ENCODE measurements at places on chromosomes 1 and 21.

- DNase-seq = no peak
These were observed 21.9 kb upstream of the ERO1B start for GRCh38 chr1:236303675-236304074.

- DNase-seq = peak; percentile 64
These were observed 12.0 kb downstream of the UBE2Q1 start for GRCh38 chr1:154546264-154547063.

DNA sequence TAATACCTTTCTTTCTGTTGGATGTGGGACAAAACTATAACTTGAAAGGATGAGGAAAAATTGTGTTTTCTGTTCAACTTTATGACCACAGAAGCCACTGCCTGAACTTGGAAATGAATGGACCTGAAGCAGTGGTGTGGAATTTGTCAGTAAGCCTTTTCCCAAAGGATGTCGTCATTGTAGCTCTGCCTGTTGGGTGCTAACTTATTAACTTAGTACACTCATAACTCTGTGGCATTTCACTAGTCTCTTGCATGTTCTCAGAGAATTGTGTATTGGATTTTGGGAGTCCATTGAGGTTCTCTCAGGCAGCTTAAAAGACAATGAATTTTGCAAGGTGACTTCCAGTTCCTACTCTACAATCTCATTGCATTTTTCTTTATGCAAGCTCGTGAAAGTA, 49.6 kb downstream of the KCNK2 start:
- no peak for DNase-seq

GRCh38 chr1:8670371-8670818, 147.0 kb downstream of the RERE start:
- no peak for DNase-seq

DNA sequence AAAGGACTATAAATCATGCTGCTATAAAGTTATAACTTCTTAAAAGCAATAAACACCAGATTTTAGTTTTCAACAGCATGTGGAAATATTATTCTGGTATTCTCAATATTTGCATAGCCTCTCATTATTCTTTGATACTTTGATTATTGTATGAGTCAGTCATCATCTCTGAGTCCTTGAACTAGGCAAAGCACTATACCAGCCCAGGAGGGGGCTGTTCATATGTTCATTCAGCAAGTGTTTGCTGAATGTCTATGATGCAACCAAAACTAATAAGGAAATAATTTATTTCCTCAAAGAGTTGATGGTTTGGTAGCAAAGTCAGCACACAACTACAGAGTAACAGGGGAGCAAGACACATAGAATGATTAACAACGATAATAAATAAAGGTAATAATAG, 175.6 kb upstream of the C1orf105 start:
- DNase-seq = no peak

- no peak for DNase-seq
These were observed 46.4 kb downstream of the TMCC2 start for GRCh38 chr1:205274041-205274691.

- no peak for DNase-seq
These were observed 46.6 kb upstream of the DUSP10 start for GRCh38 chr1:221788466-221788865.

DNA sequence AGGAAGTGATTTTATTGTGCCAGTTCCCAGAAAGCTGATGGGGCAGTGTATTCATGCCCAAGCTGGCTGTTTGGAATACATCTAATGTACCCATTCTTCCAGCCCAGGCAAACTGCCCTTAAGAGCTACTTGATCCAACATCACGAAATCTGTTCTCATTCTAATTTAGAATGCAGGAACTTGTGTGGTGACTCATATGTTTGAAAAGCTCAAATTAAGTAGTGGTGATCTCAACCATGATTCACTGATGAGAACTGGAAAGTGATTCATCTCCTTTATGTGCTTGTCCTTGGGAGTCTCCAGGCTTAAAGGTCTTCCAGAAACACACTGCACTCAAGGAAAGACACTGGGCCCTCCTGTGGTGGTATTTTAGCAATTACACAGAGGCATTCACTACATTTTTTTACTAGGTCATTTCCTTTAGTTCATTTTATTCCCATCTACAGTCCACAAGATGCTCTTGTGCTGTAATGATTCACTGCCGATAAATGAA, 65.4 kb downstream of the RPE65 start:
- no peak for DNase-seq

DNA sequence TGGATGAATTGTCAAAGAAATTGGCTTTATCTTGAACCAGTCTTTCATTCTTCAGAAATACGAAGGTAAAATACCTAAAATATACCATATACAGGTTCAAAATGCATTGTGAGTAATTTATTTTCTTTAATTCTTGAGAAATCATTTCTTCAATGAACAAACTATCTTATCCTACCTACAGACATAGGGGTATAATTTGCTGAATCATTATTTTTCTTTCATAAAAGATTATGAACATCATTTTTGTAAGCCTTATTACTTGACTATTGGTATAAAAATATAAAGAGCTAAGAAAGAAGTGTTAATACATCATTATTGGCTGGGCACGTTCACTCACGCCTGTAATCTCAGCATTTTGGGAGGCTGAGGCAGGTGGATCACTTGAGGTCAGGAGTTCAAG, 167.7 kb downstream of the DNAH14 start:
- no peak for DNase-seq
